Activated T-helper 2 cell treated with anti-CD3 and anti-CD28 coated beads, Interferon-gamma antibody, Interleukin-2, Interleukin-4, amounts not matched to agents 10 μg/mL and 5 μg/mL and 100 μg/mL, durations not matched to agents 14 hours and 24 hours and 36 hours (primary cell): ENCODE measurements at places on chromosomes 7 and 10. TPM values are rescaled to one million over a fixed set of nuclear protein-coding genes. Genes with fewer than 3 reads are reported as not detected.

DNA sequence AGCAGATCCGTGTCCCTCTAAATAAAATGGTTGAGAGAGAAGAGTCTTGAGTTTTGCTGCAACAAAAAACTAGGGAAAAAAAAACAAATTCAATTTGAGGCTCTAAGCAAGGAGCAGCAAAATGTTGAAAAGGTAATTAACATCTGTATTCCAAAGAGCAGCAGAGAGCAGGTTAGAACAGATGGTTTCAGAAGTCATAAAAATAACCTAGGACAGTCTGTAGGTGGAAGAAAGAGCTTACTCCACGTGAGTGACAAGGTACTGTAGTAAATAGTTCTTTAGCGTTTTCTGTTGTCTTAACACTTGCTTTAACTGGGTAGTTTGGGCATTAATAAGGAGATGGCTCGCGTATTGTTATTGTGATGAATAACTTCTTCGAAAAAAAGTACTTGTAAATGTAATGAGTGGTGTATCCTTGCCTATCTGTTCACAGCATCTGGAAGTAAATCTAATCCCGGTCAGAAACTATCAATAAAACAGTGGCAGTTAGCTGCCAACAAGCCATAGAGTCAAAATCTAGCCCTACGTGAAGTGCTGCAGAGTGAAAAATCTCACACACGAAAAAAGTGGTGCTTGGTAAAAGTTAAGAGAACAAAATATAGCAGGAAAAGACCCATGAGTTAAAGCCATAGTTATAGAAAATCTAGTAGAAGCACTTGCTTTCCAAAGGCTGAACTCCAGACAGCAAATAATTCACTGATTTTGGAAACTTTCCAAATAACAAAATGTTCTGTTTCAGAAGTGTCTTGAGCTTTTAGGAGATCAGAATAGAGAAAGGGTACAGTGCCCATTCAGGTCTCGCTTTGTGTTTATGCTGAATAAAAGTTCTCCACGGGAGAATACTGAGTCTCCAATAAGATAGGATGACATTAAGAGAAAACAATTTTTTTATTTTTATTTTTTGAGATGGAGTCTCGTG lies 49.3 kb upstream of the PARD3 start:
- DNase-seq: no peak

GRCh38 chr10:125606414-125607010 lies 76.5 kb downstream of the TEX36 start:
- no peak for DNase-seq

LMBR1 gene
- 60.5 and 61.7 TPM in 2 replicates for total RNA-seq

KCNIP2 gene
- 3.2 TPM in 2 replicates for total RNA-seq

LRRN3 gene
- total RNA-seq: 28.0 and 29.4 TPM in 2 replicates

DNA sequence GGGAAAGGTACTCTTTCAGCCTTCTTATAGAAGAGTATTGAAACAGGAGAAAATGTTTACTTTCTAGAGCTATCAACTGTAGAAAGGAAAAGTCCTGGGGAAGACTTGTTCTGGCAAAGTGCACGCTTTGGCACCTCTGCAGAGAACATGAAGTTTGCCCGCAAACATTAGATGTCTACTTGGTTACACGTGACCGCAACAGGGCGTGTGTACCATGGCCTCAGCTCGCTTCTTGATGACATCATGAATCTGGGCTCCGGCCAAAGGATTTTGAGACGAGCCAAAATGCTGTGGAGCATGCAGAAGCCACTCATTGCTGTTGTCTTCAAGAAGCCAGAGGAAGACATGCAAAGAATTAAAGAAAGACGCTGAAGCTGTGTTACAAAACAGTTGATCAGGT lies 8.6 kb upstream of the TAS2R60 start:
- no peak for DNase-seq

DNA sequence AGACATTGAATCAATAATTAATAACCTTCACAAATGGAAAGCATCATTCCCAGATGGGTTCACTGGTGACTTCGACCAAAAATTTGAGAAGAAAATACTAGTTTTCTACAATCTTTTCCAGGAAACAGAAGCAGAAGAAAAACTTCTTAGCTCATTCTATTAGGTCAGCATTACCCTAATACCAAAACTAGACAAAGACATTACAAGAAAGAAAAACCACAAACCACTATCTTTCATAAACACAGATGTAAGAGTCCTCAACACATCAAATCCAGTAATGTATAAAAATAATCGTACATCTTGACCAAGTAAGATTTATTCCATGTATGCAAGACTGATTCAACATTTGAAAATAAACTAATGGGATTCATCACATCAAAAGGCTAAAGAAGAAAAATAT lies 64.0 kb upstream of the CDK1 start:
- no peak for DNase-seq

PARD3 gene
- 1.4 and 2.0 TPM in 2 replicates for total RNA-seq

DNA sequence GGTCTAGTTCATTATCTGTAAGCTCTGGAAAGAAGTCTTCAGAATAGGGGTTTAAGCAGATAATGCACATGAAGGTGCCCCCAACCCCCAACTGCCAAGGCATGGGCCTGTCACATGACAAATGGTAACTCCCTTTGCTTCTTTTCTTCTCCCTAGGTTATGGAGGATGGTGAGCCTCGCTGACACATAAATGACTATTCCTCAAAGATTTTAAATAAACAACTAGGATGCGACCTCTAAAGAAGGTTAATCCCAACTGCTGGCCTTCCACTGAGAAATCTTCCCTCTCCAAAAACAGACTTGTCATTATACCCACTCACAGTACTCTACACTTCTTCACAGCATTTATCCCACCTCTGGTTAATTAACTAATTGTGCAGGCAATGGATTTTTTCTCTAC lies 75.7 kb upstream of the FAM133B start:
- no peak for DNase-seq

- no peak for DNase-seq
Observed at GRCh38 chr7:80439894-80440821, 71.7 kb downstream of the GNAT3 start.

FAM131B gene
- 1.3 and 2.0 TPM in 2 replicates for total RNA-seq
